ENCODE measurements at places on chromosomes 12 and 14. TPM values are rescaled to one million over a fixed set of nuclear protein-coding genes. Genes with fewer than 3 reads are reported as not detected.

Gene PHLDA1
- 23.6 TPM for total RNA-seq

Gene HECTD4
- total RNA-seq: 49.5 TPM

Gene SLC38A4
- total RNA-seq: 0.15 TPM

Gene GPRC5D
- total RNA-seq: not detected

Gene BHLHE41
- total RNA-seq: 29.7 TPM

Gene ESR2
- 2.2 TPM for total RNA-seq

Gene P2RX2
- total RNA-seq: 0.48 TPM

Gene KIF26A
- 1.4 TPM for total RNA-seq

Gene SYCP3
- 0.16 TPM for total RNA-seq

Gene TOGARAM1
- total RNA-seq: 21.3 TPM

Gene ENDOU
- total RNA-seq: 1.0 TPM

Gene IL22
- total RNA-seq: not detected

Gene MDGA2
- total RNA-seq: not detected

Gene SLC2A3
- 47.9 TPM for total RNA-seq

Gene ACOT4
- total RNA-seq: 3.7 TPM

Gene OR4E2
- total RNA-seq: not detected

Gene OR6J1
- total RNA-seq: not detected

Gene GPRC5A
- total RNA-seq: 10.9 TPM

Gene FGF23
- not detected for total RNA-seq

Gene SOX5
- total RNA-seq: 10.5 TPM

Gene ADAM21
- total RNA-seq: 0.16 TPM

Gene KRT71
- not detected for total RNA-seq

Gene RNF212B
- total RNA-seq: not detected

Data from breast epithelium (tissue), 4 donors.